Chondrocyte (in vitro differentiated cells): ENCODE measurements at places on chromosomes 2 and 18. TPM values are rescaled to one million over a fixed set of nuclear protein-coding genes. Genes with fewer than 3 reads are reported as not detected.

DNA sequence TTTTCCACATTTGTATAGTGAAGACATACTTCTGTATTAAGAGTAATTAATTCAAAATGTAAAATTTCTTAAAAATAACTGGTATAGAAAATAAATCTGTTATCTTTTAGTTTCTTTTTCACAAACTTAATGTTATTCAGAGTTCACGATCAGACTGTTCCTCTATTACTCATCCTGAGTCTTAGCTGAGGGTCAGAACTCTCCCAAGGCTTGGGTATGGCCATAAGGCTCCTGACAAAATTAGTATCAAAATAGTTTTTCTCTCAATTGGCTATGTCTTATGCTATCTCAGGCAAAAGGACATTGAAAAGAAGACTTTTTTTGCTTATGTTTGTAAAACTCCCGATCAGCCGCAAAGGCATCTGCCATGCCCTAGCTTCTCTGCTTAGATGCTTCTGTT lies 56.1 kb upstream of the NAB1 start:
- DNase-seq = no peak

- no peak for DNase-seq
Measured at GRCh38 chr18:22650247-22650646, 232.5 kb upstream of the CTAGE1 start.

GRCh38 chr2:190634381-190634780 lies 14.5 kb upstream of the NAB1 start:
- no peak for DNase-seq

DNA sequence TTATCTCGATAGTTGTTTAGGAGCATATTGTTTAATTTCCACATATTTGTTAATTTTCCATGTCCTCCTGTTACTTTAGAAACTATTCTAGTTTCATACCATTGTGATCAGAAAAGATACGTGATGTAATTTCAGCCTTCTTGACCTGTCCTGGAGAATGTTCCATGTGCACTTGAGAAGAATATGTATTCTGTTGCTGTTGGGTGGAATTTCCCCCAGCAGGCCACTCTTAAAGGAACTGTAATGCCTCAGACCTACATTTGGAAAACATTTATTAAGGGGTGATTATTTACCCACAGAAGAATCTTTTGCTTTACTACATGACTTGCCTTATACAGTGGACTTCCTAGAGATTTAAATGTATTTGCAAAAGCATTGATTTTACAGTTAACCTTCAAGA lies 55.5 kb downstream of the LIMS1 start:
- no peak for DNase-seq

- DNase-seq = no peak
Measured at GRCh38 chr2:67055387-67056304, 341.5 kb upstream of the ETAA1 start.

GRCh38 chr2:15923597-15923996 lies 16.8 kb upstream of the MYCN start:
- DNase-seq = no peak

DNA sequence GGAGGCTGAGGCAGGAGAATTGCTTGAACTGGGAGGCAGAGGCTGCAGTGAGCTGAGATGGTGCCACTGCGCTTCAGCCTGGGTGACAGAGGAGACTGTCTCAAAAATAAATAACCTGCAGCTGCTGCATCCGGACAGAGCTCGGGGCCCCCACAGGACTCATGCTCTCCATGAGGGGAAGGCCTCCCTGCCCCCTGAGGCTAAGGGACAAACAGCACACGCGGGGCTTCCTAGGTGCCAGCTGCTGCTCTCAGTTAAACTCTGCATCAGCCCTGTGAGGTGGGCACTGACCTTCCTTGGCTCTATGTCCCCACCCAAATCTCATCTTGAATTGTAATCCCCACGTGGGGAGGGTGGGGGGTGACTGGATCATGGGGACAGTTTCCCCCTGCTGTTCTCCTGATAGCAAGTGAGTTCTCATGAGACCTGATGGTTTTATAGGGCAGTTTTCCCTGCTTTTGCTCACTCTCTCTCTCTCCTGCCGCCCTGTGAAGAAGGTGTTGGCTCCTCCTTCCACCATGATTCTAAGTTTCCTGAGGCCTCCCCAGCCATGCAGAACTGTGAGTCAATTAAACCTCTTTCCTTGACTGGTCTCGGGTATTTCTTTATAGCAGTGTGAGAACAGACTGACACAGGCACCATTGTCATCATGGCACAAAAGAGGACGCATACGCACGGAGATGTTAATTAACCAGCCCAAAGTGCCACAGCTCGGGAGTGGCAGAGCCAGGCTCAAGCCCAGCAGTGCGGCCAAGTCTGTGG lies 49.9 kb upstream of the TAF1B start:
- DNase-seq = no peak

- DNase-seq = no peak
Measured at GRCh38 chr2:138622613-138623012, 121.0 kb downstream of the SPOPL start.

DNA sequence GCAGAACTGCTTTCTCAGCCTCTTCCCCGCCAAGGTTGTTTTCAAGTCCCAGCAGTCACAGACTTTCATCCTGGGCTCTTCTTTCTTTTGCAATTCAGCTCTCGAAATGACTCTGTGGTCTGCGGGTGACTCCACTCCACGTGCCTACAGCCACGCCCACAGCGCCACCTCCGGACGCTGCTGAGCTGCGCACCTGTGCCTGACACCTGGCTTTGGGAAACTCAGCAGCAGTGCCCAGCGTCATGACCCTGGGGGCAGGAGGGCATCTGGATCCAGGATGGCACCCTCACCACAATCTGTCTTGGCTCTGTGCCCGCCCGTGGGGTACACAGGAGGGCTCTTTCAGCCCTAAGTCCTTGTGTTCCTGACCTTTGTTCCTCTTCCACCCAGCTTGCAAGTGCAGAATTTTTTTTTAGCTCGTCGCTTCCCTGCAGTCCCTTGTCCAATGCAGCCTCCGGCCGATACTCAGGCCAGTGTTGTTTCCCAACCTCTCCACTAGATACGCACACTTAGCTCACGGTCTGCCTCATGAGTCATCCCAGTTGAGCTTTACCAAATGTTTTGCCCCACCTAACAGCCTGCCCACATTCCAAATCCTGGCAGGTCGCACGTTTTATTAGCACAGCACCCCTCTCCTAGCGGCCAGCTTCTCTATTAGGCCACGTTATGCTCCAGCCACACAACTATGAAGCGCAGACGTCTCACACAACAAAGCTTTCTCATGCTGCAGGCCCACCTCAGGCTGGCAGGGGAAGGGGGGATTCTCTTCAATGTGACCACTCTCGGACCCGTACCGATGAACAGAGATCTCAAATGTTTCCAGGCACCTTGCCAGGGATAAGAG lies 6.5 kb upstream of the CAPN10 start:
- DNase-seq = no peak

DNA sequence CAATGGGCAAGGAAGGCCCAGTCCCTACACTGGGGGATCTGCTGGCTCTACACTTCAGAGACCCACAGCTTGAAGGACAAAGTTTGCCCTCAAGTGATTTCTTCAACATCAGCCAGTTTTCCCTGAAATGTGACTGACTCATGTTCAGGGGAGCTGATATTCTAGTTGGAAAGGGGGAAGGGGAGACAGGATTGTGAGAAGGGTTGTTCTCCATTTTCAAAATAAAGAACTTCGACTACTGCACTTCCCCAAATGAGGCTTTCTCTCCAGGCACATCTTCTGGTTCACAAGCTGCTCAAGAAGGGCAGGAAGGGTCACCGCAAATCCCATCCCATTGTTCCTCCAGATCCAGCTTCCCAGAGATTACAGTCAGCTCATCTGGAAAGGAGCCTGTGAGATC lies 117.6 kb downstream of the BCL2L11 start:
- no peak for DNase-seq

DNA sequence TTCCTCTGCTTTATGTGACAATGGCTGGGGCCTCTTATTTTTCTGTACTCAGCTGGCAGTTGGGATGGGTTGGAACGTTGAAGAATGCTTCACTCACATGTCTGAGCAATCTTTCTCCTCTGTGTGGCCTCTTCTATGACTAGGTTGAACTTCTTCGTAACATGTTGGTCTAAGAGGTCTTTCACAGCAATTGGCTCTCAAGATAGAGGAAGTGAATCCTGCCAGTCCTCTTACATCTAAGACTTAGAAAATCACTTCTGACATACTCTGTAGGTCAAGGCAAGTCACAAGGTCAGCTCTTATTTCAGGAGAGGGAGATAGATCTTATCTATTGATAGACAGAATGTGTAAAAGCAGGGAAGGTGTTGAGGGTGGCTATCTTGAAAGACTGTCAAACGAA lies 174.1 kb downstream of the NYAP2 start:
- no peak for DNase-seq

- DNase-seq = no peak
Measured at GRCh38 chr2:202757339-202757738, 114.2 kb downstream of the ICA1L start.

The PDIA6 gene
- 196 to 412 TPM (median 198 TPM) in 3 replicates for total RNA-seq

- DNase-seq = no peak
Measured at GRCh38 chr2:114933671-114934241, 491.3 kb downstream of the DPP10 start.

GRCh38 chr2:1838426-1838825 lies 94.1 kb upstream of the PXDN start:
- DNase-seq = no peak

The SH3RF3 gene
- total RNA-seq = 58.8 to 66.2 TPM (median 59.5 TPM) in 3 replicates

GRCh38 chr2:30979822-30980245 lies 158.4 kb downstream of the GALNT14 start:
- DNase-seq = no peak

The INPP5D gene
- total RNA-seq = 0.20 to 0.48 TPM (median 0.21 TPM) in 3 replicates

DNA sequence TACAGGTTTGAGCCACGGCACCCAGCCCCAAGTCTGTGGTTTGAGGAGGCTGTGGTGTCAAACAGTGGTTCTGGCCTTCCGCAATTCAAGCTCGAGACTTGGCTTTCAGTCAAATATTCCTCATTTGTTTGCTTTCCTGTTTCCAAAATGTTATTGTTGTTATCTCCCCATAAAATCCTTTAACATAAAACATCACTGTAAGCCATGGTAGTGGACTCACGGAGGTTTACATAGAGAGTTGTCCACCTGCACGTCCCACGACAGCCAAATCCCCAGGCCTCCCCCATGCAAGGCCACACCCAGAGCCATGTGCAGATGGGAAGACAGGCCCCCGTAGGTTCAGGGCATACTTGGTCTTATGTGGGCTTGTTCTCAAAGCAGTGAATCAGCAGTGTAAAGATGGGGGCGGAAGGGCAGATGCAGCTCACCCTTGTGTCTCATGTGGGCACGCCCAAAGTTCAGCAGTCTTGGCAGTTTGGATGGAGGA lies 18.9 kb upstream of the ST3GAL5 start:
- no peak for DNase-seq

GRCh38 chr2:7539077-7539476 lies 621.9 kb downstream of the RNF144A start:
- DNase-seq = no peak

GRCh38 chr2:176647325-176648165 lies 378.3 kb downstream of the MTX2 start:
- no peak for DNase-seq

The UCN gene
- total RNA-seq = 1.2 to 2.7 TPM (median 1.5 TPM) in 3 replicates

DNA sequence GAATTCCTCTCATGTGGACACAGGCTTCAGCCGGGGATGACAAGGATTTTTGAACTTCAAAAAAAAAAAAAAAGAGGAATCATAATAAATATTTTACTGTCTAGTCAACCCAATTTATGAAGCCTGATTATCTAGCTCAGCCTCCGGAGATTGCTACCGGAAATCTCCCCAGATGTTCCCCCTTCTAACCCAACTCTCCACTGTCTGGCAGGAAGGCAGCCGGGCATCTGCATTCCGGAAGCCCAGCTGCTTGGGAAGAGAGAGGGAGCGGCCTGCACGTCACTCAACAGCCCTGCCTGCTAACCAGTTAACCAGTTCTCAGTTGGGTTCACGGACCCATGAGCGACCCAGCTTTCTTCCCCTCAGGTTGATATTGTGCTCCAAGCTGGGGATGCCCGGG lies 87.2 kb upstream of the POU3F3 start:
- DNase-seq = no peak

GRCh38 chr18:10752382-10752781 lies 226.6 kb downstream of the NAPG start:
- DNase-seq = no peak

DNA sequence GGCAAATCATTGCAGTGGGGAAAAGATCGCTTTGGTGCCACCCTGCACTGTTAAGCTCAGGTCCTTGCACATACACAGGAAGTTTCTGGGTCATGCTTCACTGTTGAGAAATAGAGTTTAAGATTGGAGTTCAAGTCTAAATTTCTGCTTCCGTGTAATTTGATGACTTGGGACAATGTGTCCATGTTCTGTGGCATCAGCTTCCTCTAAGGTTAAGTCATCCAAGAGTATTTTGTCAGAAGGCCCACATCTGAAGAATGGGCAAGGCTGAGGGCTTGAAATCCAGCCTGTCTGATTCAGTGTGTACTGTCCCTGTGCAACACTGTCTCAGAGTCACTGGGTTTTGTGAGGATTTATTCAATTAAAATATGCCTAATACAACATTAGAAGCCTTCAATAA lies 880.7 kb downstream of the SUCLG1 start:
- no peak for DNase-seq

GRCh38 chr2:190417045-190417842 lies 9.1 kb downstream of the MFSD6 start:
- DNase-seq = no peak

DNA sequence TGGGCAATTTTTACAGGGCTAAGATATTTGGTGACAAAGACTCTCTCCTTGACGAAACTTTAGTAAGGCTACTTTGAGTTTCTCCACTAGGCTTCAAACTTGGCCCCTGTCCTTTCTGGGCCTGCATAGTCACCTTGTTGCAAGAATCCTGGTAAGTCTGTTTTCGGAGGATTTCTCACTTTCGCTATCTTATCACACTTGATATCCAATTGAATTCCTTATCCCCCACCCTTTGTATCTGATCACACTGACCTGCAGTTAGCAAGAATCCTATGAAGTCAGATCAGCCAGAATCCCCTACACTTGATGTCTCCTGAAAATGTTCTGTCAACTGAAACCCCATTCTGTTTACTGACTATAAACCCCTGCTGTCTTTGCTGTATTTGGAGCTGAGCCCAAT lies 499.8 kb upstream of the GCFC2 start:
- no peak for DNase-seq

DNA sequence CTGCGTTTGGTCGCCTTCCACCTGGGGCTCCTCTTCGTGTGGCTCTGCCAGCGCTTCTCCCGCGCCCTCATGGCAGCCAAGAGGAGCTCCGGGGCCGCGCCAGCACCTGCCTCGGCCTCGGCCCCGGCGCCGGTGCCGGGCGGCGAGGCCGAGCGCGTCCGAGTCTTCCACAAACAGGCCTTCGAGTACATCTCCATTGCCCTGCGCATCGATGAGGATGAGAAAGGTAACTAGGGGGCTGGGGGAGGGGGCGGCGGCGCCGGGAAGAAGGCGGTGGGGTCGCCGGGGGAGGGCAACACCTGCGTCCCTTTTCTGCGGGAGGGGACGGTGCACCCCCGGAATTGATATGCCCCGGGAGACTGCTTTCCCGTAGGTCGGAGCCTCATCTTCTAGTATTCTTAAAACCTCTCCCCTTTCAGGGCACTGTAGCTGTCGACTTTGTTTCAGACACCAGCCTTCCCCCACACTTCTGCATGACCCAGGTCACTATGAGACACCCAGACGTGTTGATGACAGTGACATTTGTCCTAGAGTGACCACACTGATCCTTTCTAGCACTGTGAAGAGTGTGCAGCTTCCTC lies 755 bp downstream of the SPAST start:
- DNase-seq = no peak

The KCNJ3 gene
- 0.07 to 0.51 TPM in 2 of 3 replicates, not detected in the other for total RNA-seq

- no peak for DNase-seq
Measured at GRCh38 chr2:25664183-25664964, 9.0 kb downstream of the DTNB start.

The ASTL gene
- not detected in 3 replicates for total RNA-seq

The ACVR1C gene
- 0.05 to 0.31 TPM (median 0.17 TPM) in 3 replicates for total RNA-seq

The UGT1A4 gene
- not detected in 3 replicates for total RNA-seq

- DNase-seq = no peak
Measured at GRCh38 chr2:11286749-11287148, 57.7 kb downstream of the ROCK2 start.
